NCI-H1417 (cell line): ENCODE measurements at places on chromosomes 2 and 18.

DNA sequence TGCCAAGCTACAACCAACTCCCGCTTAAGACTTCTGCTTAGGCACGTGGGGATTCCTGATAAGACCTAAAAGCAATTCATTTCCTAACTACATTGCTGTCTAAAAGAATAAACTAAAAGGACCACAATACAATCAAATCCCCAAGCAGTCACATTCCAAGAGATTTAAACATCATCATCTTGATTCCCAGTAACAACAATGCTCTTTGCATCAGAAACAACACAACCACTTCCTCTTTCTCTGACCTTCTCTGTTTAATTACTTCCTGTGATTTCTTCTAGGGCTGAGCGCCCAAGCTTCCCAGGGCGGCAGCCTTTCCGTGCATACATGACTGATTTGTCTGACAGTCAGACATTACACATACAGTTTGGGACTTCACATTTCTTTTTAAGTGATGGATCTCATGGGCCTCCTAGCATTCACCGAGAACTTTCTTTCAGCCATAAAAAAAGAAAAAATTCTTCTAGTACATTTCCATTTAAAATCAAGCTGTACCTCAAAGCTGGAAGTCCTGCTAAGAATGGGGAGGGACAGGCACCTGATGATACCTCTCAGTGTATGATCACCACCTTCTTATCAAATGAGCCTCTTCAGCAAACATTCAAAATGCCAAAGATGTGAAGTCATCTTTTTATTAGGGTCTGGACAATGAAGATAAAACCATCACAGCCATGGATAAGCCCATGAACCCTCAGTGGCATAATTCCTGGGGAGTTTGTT, 11.5 kb downstream of the SPRED2 start:
- no peak for DNase-seq

DNA sequence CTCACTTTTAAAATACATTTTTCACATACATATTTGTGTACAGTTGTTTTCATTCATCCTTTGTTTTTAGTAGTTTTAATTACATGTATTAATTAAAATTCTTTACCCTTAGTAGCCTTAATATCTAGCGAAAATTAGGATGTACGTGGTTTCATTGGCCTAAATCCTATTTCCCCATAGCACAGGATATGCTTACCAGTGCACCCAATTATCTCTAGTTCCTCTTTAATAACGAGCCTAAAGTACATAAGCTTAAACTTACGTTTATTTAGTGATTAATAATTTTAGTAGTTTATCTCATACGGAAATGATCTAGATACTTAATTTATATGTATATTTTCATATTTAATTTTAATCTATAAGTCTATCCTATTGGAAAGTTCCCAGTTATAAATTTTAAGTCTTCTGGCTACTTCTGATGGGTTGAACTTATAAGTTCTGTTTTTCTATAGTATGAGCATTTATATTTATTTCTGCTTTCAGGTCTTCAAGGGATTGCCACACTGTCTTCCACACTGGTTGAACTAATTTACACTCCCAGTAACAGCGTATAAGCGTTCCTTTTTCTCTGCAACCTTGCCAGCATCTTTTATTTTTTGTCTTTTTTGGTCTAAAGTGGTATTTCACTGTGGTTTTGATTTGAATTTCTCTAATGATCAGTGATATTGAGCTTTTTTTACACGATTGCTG, 21.4 kb upstream of the RUFY4 start:
- no peak for DNase-seq

DNA sequence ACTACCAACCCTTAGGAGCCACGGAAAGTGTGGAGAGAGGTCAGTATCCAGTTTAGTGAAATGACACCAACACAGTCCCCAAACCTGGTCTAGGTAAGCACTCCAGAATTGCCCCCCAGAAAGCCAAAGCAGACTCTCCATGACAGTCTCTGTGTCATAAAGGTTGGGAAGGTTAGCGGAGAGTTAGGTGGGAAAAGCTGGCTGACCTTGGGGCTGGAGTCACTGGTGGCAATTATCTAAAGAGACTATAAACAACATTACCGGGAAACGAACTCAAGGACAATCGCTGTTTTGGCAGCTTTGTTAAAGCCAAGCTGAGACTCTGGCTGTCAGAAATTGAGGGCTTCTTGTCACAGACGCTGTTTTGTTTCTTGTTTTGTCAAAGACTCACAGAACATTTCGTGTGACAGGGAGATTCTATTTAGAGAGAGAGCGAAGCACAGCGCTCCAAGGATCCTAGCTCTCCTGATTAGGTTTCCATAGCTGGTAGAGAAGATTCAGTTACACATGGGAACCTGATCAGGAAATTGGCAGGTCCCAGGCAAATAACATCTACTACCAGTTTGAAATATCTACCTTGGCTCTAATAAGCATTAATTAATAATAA, 111.3 kb downstream of the LNPK start:
- no peak for DNase-seq

GRCh38 chr2:85504778-85505261, 34.1 kb upstream of the MAT2A start:
- DNase-seq = no peak

- DNase-seq = no peak
These were observed 58.6 kb upstream of the VRK2 start for GRCh38 chr2:57987835-57988573.

DNA sequence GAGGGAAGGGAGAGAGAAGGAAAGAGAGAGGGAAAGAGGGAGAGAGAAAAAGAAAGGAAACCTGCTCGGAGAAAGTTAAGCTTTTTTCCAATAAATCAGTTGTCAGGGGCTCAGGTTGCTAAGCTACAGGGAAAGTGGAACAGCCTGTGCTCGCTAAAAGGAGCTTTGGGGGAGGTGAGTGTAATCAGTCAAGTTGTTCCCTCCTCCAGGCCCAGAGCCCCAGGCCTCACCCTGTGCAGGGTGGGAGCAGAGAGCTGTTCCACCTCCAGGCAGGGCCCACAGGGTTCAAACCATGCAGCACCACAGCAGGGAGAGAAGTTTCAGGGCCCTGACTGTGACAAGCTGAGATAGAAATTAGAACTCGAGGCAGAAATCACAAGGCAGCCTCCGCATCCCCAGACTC, 56.4 kb upstream of the PPP1CB start:
- peak; percentile 15 for DNase-seq
